Brain (organoid and tissue), 16 donors: ENCODE measurements at places on chromosomes 5 and 9.
A peak's percentile ranks its signal among the peaks of the same experiment; 100 is the strongest.

- no peak for DNase-seq
Observed at GRCh38 chr5:10629682-10630081, 65.8 kb downstream of the ANKRD33B start.

DNA sequence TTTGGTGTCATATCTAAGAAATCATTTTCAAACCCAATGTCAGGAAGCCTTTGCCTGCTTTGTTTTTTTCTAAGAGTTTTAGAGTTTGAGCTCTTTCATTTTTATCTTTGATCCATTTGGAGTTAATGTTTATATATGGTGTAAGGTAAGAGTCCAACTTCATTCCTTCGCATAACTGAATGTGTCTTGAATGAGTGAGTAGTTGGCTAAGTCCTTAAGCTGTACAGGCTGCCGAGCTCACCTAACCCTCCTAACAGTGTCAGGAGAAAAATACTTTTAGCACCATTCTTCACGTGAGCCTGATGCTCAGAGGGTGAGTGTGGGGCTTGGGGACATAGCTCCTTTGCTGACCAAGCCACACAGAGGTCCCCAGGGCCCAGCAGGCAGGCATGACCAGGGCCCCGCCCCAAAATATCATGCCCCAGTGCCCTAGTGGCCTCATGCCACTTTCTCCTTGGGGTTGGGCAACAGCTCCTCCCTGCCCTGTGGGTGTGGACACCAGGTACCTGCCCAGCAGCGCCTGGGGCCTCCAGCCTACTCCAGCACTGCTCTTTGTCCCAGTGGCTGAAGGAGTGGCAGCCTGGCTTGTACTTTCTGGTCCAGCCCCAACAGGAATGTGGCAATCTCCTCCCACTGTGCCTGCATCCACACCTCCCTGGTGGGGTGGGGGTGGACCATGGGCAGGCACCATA, 17.2 kb downstream of the PPARGC1B start:
- DNase-seq, result no peak

DNA sequence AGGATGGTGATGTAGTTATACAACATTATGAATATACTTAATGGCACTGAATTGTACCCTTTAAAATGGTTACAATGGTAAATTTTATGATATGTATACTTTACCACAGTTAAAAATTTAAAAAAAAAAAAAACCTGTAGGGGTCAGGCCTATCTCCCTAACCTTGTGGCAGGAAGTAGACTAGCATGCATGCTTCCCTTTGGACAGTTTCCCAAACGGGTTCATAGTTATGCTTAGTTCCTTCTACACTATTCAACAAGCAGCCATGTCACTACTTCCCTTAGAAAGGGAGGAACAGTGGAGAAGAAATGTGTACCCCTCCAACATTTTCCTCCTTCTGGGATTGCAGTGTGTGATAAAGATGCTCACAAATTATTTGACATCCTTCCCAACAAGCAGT, 32.5 kb downstream of the IDNK start:
- no peak for DNase-seq

GRCh38 chr9:134669399-134669955, 27.9 kb downstream of the COL5A1 start:
- no peak for DNase-seq

DNA sequence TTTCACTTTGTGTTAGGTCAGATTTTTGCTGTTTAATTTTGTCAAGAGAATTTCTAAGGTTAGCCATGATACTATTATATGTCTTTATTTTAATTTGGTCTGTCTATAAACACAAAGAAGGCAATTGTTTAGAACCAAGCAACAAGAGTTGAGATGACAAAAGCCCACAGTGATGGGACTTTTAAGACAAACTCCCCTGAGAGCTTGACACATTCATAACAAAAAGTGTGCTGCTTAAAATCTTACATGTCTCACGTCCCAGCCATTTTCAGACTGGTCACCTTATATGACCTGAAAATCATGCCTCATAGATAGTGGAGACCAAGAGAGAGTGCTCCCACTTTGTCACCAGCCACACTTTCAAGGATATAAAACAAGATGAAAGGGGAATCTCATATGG, 21.6 kb upstream of the NNT start:
- no peak for DNase-seq

GRCh38 chr9:107286057-107286456, 3.0 kb downstream of the RAD23B start:
- no peak for DNase-seq

- DNase-seq, result no peak
Observed at GRCh38 chr5:10619649-10620048, 55.8 kb downstream of the ANKRD33B start.

- no peak for DNase-seq
Observed at GRCh38 chr5:59069438-59070079, 486.7 kb downstream of the RAB3C start.

- DNase-seq, result no peak
Observed at GRCh38 chr5:1495525-1495897, 28.2 kb downstream of the LPCAT1 start.

- DNase-seq, result peak; percentile 66
Observed at GRCh38 chr9:113468716-113469448, 5.4 kb downstream of the RGS3 start.
